ENCODE measurements at places on chromosomes 2 and 18. TPM values are rescaled to one million over a fixed set of nuclear protein-coding genes. Genes with fewer than 3 reads are reported as not detected.

Gene RAB6C
- not detected for total RNA-seq

DNA sequence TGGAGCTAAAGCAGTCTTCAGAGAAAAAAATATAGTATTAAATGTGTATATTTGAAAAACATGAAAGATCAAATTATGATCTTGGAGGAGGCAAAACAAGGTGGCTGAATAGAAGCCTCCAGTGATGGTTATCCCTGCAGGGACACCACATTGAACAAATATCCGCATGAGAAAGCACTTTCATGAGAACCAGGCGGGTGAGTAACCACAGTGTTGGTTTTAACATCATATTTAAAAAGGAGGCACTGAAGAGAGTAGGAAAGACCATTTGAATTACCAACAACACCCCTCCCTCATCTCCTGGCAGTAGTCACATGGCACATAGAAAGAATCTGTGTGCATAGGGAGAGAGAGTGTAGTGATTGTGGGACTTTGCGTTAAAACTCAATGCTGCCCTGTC lies 759.6 kb upstream of the NRXN1 start:
- no peak for DNase-seq

Gene OTX1
- not detected for total RNA-seq

- no peak for DNase-seq
Measured at GRCh38 chr2:71876542-71877451, 270.9 kb downstream of the CYP26B1 start.

- DNase-seq = peak; percentile 60
Measured at GRCh38 chr2:10048501-10049171, 5.3 kb downstream of the KLF11 start.

GRCh38 chr2:36964496-36965058 lies 1.8 kb downstream of the STRN start:
- DNase-seq = no peak

GRCh38 chr2:235026649-235027557 lies 75.1 kb downstream of the SH3BP4 start:
- no peak for DNase-seq

GRCh38 chr2:162014751-162015150 lies 59.3 kb downstream of the DPP4 start:
- DNase-seq = no peak

Gene DAW1
- total RNA-seq = not detected

All from CD4-positive, alpha-beta memory T cell (primary cell).